ENCODE measurements at places on chromosomes 1 and 21.
A peak's percentile ranks its signal among the peaks of the same experiment; 100 is the strongest.

GRCh38 chr1:98086156-98086555 is 165.3 kb upstream of the DPYD start:
- DNase-seq: no peak

GRCh38 chr1:59105548-59106507 is 191.1 kb upstream of the FGGY start:
- DNase-seq: no peak

DNA sequence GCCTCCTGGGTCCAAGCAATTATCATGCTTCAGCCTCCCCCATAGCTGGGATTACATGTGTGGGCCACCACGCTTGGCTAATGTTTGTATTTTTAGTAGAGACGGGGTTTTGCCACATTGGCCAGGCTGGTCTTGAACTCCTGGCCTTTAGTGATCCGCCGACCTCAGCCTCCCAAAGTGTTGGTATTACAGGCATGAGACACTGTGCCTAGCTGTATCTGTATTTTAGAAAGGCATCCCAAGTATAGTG is 69.3 kb downstream of the NKAIN1 start:
- no peak for DNase-seq

- DNase-seq: no peak
Measured at GRCh38 chr1:77620273-77620672, 62.2 kb downstream of the ZZZ3 start.

DNA sequence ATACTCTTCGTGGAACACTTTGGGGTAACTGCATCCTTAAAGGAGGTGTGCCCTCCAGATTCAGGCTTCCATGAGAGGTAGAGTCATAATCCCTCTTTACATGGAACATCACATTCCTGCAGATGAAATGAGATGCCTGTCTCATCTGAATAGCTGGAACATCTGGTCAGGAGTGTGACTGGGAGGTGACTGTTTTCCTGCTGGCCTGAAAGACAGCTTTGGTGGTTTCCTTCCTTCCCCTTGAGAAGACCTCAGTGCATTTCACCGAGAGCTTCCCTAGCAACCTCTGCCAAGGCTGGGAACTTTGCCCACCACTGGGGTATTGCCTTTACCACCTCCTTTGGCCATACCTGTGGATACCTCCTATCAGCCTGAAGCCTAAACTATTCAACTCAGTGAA is 46.7 kb upstream of the GUCA2A start:
- no peak for DNase-seq

DNA sequence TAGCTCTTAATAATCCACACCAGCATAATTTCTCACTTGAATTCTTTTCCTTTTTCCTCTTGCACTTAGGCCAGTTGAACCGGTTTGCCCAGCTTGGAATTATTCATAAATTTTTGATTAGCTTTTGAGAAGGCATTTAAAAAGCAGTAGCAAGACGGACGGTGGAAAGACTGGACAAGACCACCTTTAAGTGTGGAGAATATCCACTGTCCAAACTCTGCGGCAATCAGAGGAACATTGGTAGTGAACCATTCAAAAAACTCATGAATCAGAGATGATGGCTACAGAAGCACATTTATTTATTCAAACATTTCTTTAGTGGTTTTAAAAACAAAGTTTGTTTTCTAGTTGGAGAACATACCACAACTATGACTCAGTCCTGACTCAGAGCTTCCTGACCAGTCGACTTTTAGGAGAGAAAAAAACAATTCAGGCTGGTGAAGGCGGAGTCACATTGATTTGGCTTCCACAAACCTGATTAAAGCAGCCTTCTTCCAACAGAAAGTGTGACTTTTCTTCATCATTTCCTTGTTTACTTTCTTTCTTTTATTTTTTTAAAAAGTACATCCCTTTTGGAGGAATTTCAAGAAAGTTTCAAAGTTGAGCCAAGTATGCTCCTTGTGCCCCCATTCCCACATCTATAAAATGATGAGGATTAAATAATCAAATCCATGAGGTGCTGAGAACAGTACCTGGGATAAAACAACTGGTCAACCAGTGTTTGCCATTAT is 128.8 kb downstream of the ADSS2 start:
- peak; percentile 68 for DNase-seq

DNA sequence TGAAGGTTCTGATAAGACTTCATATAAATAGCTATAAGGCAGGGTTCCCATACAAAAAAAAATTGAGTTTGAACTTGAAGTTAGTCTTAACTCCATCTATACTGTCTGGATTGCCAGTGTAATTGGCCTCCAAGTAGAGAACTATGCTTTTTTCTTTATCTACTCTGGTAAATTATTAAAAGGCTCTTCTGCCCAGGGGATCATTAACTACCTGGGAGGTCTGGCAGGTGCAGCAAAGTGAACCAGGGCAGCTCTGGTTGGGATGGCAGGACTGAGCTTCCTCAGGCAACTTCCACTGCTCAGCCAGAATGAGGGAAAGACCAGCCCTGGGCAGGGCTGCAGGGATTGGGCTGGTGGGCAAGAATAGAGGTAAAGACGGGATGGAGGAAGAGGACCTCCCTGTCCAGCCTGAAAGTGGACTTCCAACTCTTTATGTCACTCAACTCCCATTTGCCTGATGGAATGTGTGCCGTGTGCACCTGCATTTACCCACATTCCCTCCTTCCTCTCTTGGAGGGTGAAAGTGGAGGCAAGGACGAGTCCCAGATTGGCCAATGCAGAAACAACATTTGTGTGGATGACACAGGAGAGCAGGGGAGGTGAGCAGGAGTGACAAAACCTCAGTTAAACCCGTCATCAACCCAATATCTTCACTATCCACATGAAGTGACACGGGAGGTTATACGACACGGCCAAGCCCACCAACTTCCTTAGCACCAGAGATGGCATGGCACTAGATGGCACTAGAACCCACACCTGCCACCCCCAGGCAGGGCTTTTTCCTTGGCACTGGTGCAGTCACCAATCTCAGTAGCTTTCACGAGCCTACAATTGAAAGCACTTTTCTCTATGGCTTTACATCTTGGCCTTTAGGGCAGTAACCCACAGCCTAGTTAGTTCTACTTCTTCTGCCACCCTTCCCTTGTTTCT is 25.2 kb downstream of the CCN1 start:
- peak; percentile 28 for DNase-seq

- DNase-seq: no peak
Measured at GRCh38 chr1:47161298-47162040, 24.2 kb downstream of the CYP4A22 start.

DNA sequence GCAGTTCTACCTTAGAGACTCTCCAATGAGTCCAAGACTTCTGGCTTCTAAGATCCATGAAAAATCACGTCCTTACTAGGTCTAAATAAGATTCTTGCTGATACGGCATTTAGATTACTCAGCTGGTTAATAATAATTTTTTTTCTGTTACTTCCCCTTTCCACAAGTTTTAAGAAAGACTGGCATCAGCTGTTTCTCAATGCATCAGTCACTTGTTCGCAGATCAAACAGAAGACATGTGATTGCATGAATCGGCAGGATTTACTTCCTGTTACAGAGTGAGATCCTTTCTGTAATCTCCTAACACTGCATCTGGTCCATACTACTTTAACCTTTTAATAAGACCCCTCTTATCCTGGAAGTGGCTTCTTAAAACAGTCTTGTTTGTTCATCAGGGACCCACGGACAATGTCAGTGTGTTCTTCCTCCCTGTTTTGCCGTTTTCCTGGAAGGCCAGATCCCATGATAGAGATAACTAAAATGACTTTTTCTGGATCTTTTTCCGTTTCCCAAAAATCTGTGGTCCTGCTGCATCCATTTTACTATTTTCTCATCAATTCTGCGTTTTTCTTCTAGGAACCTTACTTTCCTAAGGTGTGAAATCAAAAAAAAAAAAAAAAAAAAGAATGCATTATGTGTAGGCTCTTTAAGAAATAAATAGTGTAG is 6.1 kb downstream of the NPL start:
- peak; percentile 90 for DNase-seq
